Skin of body (tissue), 3 donors: ENCODE measurements at places on chromosomes 7 and 10.

- DNase-seq: no peak
Observed at GRCh38 chr10:4882704-4883078, 56.7 kb downstream of the AKR1E2 start.

DNA sequence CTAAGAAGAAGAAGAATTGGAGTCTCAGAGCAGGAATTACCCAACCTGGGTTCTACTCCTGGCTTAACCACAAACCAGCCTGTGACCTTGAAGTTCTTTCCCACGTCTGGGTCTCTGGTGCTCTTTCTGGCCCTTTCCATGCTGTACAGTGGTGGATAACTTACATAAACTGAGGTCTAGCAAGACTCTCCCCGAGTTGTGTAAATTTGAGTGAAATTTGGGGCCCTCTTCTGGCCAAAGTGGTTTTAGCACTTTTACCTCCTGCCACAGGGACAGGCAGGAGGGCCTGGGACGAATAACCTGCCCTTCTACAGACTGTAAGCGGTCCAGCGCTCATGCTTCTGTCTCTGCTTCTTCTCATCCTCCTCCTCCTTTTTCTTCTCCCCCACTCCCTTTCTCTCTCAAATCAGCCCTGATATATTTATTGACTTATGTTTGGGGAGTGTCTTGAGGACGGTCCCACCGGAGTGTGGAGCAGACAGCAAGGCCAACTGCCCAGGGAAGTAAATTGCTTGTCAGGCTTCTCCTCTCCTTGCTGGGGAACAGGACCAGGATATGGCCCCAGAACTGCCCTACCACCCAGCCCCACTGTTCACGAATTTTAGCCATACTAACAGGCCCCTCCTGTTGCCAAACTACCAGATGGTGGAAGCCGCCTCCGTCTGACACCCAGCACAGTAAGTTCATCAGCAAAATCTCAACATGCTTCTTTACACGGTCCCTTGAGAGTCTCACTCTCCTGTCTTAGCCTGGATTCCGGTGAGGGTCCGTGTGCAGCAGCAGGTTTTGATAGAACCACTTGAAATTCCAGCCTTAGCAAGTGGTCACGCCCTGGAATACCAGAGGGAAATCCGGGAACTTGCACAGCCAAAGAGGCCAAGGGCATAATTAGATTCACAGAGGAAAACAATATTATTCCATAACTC is 4.0 kb upstream of the SH3PXD2A start:
- DNase-seq: peak; percentile 68

DNA sequence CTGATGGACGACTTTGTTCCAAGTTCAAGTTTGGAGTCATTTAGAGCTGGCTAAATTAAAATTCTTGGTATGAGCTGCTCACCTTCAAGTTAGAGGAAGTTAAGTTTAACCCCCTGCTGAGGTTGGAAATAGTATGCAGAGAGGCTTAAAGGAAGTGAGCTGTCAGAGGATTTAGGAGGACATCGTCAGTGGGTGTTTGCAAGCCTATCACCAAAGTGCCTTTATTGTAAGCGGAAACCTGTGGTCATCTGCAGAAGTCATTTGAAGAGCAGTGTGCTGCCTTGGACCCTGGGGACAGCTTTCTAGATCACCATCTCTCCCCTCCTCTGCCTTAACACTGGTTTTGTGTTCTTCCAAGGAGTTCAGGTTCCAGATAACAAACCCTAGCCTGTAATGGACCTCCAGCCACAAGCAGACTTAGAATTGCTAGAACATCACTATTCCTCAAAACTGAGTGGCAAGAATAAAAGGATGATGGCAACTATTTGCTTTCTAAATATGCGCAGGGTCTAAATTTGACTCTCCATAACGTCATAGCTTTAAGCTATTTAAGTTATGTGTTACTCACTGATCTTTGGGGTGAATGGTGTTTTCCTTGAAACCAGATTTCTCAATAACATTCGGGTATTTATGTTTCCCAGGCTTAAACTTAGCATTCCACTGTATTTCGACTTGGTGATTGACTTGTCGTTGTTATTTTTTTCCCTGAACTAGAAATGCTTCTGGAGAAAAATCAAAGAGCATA is 93.4 kb downstream of the SLC39A12 start:
- DNase-seq: no peak

DNA sequence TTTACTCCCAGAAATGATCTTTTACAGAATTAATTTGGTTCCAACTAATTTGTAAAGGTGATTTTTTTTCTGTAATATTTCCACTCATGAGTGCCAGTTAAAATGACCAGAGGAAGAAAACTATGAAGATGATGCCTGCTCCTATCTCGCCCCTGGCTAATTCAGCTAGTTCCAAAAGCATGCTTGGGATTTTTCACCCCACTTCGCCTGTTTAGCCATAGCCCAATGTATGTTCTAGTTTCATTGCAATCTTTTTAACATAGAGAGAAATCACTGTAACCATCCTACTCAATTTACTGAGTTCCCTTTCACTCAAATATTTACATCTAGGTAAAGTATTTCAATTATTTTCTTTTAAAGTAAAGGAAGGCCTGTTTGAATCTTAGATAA is 23.0 kb upstream of the STK17A start:
- DNase-seq: no peak

DNA sequence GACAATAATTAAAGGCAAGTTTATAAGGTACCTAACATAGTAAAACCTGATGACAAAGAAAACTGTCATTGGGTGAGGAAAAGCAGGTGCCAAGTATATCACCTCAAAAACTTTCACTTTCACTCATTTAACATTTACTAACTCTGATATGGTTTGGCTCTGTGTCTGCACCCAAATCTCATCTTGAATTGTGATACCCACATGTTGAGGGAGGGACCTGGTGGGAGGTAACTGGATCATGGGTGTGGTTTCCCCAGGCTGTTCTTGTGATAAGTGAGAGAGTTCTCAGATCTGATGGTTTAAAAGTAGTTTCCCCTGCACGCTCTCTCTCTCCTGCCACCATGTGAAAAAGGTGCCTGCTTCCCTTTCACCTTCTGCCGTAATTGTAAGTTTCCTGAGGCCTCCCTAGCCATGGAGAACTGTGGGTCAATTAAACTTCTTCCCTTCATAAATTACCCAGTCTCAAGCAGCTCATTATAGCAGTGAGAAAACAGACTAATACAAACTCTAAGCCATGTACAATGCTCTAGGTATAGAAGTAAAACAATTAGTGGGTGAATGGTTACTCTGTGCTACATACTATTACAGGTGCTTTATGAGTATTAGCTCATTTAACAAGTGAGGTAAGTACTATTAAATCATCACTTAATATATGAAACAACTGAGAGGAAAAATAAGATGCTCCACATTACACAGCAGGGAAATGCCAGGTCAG is 199.0 kb downstream of the CHCHD3 start:
- no peak for DNase-seq

DNA sequence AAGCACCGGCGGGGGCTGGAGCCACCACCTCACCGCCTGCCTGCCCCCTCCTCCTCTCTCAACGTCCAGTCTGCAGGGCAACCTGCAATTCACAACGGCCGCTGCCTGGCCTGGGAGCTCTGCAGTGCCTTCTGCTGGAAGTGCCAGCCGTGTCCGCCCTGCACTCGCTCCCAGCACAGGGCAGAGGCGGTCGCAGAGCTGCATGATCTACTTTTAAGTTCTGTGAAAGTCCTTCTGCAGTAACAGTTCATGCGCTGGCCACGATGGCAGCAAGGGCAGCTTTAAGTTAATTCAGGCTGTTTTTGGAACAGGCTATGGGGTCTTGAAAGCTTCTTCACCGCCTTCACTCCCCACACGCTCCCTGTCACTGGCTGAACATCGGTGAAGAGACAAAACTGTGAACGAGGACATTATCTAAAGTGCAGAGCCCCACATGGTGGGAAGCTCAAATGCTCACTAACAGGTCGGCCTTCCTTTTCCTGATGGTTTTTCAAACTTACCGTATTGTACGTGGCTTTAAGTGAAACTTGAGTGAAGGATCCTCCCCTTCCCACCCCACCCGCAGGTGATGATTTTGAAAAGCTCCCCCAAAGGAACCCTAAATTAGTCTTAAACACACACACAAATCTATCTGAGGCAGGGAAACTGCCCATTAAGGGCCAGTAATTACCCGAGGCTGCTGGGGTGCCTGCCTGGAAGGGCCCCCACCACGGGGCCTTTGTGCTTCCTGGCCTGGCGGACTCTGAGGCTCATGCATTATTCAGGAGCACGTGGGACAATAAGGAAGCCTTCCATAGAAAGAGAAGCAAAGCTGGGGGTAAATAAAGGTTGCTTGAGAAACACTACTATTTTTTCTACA is 504.3 kb downstream of the DNAJB6 start:
- DNase-seq: no peak

DNA sequence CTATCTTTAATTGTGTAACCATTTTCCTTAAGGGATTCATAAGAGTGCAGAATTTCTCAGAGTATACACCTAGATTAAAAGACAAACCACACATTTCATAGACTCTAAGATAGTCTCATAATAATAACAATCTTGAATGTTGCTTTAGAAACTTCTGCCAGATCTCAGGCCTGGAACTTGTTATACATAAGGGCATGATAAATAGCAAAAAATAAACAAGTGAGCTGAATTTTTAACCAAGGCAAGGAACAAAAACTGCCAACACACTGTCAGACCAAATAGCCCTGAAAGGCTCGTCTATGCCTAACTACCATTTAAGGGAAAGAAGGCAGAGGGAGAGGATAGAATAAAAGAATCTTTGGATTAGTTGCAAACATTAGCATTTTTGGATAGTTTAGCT is 65.8 kb upstream of the SEMA3C start:
- DNase-seq: no peak
